ENCODE measurements at places on chromosomes 4 and X.

DNA sequence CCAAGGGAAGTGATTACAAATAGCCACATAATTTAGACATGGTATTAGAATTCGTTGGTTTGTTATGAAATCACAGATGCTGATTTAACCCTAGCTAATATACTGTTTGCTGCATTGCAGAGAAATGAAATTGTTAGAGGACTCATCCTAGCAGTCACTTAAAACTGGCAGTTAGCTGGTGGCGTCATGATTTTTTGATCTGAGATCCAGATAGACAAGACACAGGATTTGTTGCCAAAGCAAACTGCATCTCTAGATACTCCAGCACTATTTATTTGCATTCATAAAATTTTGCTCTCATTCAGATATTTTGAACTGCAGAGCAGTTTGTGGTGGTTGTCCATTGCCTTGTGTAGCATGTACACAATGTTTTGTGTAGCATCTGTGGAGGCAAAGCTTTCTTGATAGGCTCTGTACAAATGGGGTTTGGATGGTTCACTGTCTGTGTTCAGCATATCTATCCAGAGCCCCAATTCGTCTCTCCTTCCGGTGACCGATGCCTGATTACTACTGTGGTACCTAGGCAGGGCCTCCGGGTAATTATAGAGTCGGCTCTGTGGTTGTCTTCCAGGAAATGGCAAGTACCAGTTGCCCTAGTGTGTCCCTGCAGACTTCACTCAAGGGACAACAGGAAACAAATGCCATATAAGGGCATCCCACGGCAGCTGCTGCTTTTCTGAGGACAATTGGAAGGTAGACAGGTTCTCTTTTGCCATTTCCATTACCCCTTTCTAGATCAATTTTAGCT, 30.1 kb upstream of the SPARCL1 start:
- no peaks in the 10 kb centered on the region for H3K36me3 ChIP-seq
- no peak overlapping the region for H3K4me3 ChIP-seq

DNA sequence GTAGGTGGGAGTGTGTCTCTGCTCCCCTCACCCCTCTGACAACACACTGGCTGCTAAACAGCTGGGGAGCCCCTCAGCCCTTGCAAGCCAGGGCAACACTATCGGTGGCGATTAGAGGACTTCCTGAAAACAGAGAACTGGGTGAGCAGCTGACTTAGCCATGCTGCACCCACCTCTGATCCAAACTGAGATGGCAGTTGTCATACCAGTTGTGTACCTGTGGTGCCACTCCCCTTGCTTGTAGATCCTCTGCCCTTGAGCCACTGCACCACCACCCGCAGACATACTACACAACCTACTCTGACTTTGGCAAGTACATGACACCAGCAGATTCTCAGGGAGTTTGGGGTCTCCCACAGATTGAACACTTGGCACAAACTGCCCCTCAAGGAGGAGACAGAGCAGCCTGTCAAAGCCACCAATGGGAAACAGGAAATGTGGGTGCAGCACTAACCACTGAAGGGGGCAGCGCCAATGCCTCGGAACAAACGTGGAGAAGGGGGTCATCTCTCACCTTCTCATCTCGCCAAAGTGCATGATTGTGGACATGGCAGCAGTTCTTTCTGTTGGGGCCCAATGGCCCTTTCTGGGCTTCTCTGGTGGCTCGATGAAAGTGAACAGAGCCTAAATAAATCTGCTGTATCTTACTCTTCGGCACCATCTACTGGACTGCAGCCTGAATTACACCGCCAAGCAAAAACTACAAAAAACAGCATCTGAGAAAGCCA, 119.8 kb downstream of the NEK1 start:
- no peaks in the 10 kb centered on the region for H3K27me3 ChIP-seq
- H3K27ac ChIP-seq: no peak overlapping the region
- H3K4me3 ChIP-seq: no peak overlapping the region
- DNase-seq: peak; percentile 11

DNA sequence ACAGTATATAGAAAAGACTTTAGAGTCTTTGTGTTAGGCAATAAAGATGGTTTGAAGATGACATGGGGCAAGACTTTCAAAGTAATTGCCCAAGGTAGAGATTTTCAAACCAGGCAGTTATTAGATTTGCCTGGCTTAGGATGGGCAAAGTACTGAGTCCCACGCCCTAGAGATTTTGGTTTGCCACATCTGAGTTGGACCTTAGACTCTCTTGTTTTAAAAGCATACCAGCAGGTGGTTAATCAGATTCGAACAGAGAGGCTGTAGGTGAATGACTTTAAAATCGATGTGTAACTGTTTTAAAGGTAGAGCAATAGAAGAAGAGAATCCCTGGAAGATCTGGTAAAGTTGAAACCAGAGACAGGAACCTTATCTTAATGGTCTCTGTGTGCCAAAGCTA, 121.5 kb downstream of the RAPGEF2 start:
- H3K27me3 ChIP-seq: no peaks in the 10 kb centered on the region
- H3K4me1 ChIP-seq: peaks cover 10% of the 10 kb centered on the region
- no peaks in the 10 kb centered on the region for H3K36me3 ChIP-seq
- DNase-seq: no peak
- H3K27ac ChIP-seq: no peak overlapping the region

DNA sequence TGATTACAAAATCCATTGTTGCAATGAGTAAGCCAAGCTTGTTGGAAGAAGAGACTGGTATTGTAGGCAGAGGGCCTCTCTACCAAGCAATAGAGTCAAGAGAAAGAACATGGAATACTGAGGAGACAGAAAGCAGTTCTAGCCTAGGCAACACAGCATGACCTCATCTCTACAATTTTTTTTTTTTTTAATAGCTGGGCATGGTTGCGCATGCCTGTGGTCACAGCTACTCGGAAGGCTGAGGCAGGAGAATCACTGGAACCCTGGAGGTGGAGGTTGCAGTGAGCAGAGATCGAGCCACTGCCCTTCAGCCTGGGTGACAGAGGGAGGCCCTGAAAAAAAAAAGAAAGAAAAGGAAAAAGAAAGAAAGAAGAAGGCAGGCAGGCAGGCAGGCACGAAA, 11.7 kb upstream of the ZBTB33 start:
- no peaks in the 10 kb centered on the region for H3K4me1 ChIP-seq
- no peak overlapping the region for H3K27ac ChIP-seq
- H3K4me3 ChIP-seq: no peak overlapping the region
- H3K27me3 ChIP-seq: peaks cover 2% of the 10 kb centered on the region

- no peak overlapping the region for H3K4me3 ChIP-seq
- peaks cover 4% of the 10 kb centered on the region for H3K36me3 ChIP-seq
- DNase-seq: no peak
Measured at GRCh38 chrX:118772051-118772450, 44.6 kb downstream of the IL13RA1 start.

DNA sequence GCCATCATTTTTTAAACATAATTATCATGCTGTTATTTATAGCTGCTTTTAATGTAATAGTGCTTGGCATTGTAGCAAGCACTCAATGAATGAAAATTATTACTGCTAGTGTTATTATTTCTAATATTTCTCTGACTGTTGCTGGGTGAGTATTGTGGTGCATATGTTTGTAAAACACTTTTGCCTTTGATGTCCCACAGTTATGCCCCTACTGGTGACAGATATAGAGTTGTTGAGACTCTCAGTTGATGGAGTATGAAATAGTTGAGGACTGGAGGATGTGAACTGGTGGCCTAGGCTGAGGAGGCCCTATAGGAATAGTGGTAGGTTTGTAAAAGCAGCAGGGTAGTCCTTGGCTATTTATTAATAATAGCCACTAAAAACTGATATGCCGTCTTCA, 9.6 kb downstream of the INTS6L start:
- no peak for DNase-seq
- no peaks in the 10 kb centered on the region for H3K4me1 ChIP-seq
- H3K27me3 ChIP-seq: peaks cover 2% of the 10 kb centered on the region
- no peak overlapping the region for H3K27ac ChIP-seq
- no peaks in the 10 kb centered on the region for H3K36me3 ChIP-seq

- no peak overlapping the region for H3K27ac ChIP-seq
- H3K4me1 ChIP-seq: no peaks in the 10 kb centered on the region
- DNase-seq: peak; percentile 38
- no peaks in the 10 kb centered on the region for H3K36me3 ChIP-seq
Measured at GRCh38 chr4:102299354-102300107, 45.8 kb downstream of the SLC39A8 start.

DNA sequence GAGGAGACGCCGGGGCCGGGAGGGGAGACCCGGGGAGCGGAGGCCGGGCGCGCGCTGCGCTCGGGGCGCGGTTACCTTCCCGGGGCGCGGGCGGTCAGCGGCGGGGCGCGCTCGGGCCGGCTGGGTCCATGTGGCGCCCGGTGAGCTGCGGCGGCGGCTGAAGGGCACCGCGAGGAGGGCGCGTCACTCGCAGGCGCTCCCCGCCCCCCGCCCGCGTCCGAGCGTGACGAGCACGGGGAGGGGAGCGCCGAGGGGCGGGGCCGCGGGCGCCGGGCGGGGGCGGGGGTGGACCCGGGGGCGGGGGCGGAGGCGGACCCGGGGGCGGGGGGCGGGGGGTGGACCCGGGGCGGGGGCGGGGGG, at the start of gene CPLX1:
Gene CPLX1 (minus strand): TSS at position 159 of the 360 bp plus-strand sequence. CDS start 1,607 bp downstream, outside the sequence.
- H3K36me3 ChIP-seq: no peaks in the 10 kb centered on the region
- peaks cover 86% of the 10 kb centered on the region for H3K27me3 ChIP-seq
- H3K4me1 ChIP-seq: no peaks in the 10 kb centered on the region
- no peak within 1 kb of the TSS for H3K27ac ChIP-seq
- H3K4me3 ChIP-seq: no peak within 1 kb of the TSS

GRCh38 chr4:90027565-90027964, 99.6 kb upstream of the CCSER1 start:
- H3K27me3 ChIP-seq: no peaks in the 10 kb centered on the region
- peak; percentile 6 for DNase-seq
- no peaks in the 10 kb centered on the region for H3K4me1 ChIP-seq
- no peaks in the 10 kb centered on the region for H3K36me3 ChIP-seq

- no peak overlapping the region for H3K27ac ChIP-seq
- peaks cover 7% of the 10 kb centered on the region for H3K4me1 ChIP-seq
- no peak for DNase-seq
- no peak overlapping the region for H3K4me3 ChIP-seq
- no peaks in the 10 kb centered on the region for H3K36me3 ChIP-seq
- H3K27me3 ChIP-seq: peaks cover 58% of the 10 kb centered on the region
Measured at GRCh38 chrX:40506201-40506985, 74.4 kb upstream of the ATP6AP2 start.

DNA sequence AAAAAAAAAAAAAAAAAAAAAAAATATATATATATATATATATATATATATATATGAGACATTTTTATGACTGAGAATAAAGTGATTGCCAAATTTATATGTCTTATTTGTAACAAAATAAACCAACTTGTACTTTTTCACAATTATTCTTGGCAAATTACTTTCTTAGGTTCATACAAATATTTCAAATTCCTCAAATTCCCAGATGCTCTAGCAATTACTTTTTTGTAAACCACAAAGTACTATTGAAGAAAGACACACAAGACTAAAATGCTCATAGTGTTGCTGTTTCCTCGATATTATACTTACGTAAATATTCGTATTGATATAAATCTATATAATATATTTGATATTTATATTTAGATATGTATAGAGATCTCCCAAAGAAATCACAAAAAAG, 390.0 kb downstream of the FAT4 start:
- no peak for DNase-seq
- H3K36me3 ChIP-seq: no peaks in the 10 kb centered on the region
- H3K4me1 ChIP-seq: no peaks in the 10 kb centered on the region
- H3K27ac ChIP-seq: no peak overlapping the region
- H3K4me3 ChIP-seq: no peak overlapping the region

- no peaks in the 10 kb centered on the region for H3K36me3 ChIP-seq
- peaks cover 6% of the 10 kb centered on the region for H3K27me3 ChIP-seq
- H3K4me3 ChIP-seq: no peak overlapping the region
- no peak overlapping the region for H3K27ac ChIP-seq
- no peak for DNase-seq
Measured at GRCh38 chrX:25191403-25191802, 175.6 kb upstream of the ARX start.

DNA sequence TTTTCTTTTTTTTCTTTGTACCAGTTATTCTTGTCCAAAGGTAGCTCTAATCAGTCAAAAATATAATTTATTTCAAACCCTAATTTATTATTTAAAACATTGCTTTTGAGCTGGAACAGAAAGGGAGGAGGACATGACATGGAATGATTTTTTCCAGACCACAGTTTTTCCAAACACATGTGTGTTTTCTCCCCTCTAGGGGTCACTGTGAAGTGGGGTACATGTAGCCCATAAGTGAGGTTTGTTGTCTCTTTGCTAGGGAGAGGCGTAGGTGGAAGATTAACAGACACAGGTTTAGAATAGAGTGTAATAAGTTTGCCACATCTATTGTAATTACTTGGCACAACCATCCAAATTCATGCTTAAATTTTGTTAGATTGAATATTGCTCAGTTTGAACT, 83.0 kb downstream of the TNIP2 start:
- no peak overlapping the region for H3K4me3 ChIP-seq
- H3K27me3 ChIP-seq: no peaks in the 10 kb centered on the region
- peaks cover 2% of the 10 kb centered on the region for H3K4me1 ChIP-seq
- H3K27ac ChIP-seq: no peak overlapping the region
- peaks cover 39% of the 10 kb centered on the region for H3K36me3 ChIP-seq

- no peaks in the 10 kb centered on the region for H3K27me3 ChIP-seq
- no peak overlapping the region for H3K4me3 ChIP-seq
- no peak for DNase-seq
Measured at GRCh38 chr4:159705334-159705733, 602.5 kb downstream of the RAPGEF2 start.

DNA sequence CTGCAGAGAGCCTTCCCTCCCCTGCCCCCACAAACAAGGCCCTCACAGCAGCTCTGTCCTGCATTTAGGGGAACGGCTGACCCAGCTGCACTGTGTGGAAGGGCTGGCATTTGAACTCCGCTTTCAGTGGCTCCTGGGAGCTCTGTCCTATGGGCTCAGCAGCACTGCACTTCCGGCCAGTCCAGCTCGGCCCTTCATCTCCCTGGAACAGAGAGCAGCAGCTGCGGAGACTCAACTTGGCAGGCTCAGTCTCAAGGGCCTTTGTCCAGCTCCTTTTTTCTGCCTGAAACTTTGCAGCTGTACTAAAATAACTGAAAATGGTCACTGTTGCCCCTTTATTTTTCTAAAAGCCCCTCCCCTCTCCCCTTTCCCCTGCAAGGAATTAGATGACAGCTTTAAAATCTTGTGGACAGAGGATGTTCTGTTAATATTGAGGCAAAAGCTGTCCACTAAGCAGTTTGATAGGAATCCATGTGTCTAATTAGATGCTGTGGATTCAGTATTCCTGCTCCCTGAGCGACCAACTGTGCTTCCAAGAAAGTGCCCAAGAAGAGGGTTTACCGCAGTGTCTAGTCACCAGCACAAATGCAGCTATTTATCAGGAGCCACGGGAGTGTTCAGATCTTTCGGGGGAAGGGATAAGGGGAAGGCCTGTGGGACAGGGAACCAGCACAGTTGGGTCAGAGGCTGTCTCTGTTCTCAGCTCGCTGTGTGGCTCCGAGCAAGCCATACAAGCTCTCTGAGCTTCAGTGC, 133.1 kb downstream of the AFAP1 start:
- H3K4me1 ChIP-seq: peaks cover 68% of the 10 kb centered on the region
- H3K27ac ChIP-seq: peak overlapping the region; percentile 86
- no peaks in the 10 kb centered on the region for H3K27me3 ChIP-seq
- H3K36me3 ChIP-seq: peaks cover 35% of the 10 kb centered on the region
- H3K4me3 ChIP-seq: no peak overlapping the region
- peak; percentile 97 for DNase-seq

- no peak for DNase-seq
- no peak overlapping the region for H3K27ac ChIP-seq
- peaks cover 3% of the 10 kb centered on the region for H3K27me3 ChIP-seq
- H3K4me3 ChIP-seq: no peak overlapping the region
Measured at GRCh38 chrX:28848707-28849106, 261.5 kb downstream of the IL1RAPL1 start.

- H3K27ac ChIP-seq: peak overlapping the region; percentile 44
- peaks cover 12% of the 10 kb centered on the region for H3K36me3 ChIP-seq
- peaks cover 14% of the 10 kb centered on the region for H3K4me1 ChIP-seq
- H3K27me3 ChIP-seq: peaks cover 31% of the 10 kb centered on the region
Measured at GRCh38 chrX:21963731-21964405, 23.4 kb downstream of the SMS start.

Measured in muscle of leg (tissue), 16 donors.